ENCODE measurements at places on chromosomes 13 and 19.

DNA sequence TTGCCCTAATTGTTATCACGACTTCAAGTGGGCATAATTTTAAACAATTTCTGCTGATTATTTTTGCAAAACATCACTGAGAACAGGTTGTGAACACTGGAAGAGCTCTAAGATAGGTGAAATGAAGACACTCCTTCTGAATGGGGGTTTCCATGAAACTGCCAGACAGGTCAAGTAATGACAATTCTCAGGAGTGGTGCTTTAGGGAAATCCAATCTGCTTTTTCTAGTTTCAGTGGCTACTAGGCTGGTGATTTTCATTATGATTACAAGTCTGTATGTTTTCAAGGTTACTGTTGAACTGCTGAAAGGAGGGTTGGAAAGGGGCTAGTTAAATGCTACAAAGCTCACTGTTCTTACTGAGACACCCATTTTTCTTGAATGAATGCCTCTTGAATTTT, 1724.2 kb downstream of the PCDH9 start:
- DNase-seq, result no peak

GRCh38 chr19:15702534-15702930, 25.3 kb upstream of the OR10H2 start:
- no peak for DNase-seq

- no peak for DNase-seq
Observed at GRCh38 chr13:72657379-72657778, 70.0 kb downstream of the MZT1 start.

GRCh38 chr13:53073711-53074110, 45.1 kb downstream of the OLFM4 start:
- DNase-seq, result no peak

DNA sequence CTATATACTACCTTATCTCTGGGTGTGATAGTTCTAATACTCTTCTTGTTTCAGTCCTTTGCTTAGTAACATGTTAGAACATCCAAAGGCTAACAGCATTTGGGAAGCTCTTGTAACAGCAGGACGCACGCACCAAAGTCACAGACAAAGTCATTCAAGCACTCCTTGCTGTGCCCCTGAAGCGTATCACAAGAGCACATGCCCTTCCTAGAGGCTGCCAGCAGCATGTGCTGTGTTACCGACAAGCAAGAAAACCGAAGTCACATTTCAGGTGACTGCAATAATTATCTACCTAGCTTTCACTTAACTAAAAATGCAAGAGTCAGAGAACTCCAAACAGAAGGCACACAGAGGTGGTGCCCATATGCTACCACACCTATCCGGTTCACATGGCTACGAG, 194.1 kb downstream of the KLF12 start:
- DNase-seq, result no peak

GRCh38 chr13:75855847-75856246, 219.7 kb downstream of the LMO7 start:
- DNase-seq, result no peak

GRCh38 chr13:27915301-27916207, 4.2 kb upstream of the PDX1 start:
- DNase-seq, result no peak

DNA sequence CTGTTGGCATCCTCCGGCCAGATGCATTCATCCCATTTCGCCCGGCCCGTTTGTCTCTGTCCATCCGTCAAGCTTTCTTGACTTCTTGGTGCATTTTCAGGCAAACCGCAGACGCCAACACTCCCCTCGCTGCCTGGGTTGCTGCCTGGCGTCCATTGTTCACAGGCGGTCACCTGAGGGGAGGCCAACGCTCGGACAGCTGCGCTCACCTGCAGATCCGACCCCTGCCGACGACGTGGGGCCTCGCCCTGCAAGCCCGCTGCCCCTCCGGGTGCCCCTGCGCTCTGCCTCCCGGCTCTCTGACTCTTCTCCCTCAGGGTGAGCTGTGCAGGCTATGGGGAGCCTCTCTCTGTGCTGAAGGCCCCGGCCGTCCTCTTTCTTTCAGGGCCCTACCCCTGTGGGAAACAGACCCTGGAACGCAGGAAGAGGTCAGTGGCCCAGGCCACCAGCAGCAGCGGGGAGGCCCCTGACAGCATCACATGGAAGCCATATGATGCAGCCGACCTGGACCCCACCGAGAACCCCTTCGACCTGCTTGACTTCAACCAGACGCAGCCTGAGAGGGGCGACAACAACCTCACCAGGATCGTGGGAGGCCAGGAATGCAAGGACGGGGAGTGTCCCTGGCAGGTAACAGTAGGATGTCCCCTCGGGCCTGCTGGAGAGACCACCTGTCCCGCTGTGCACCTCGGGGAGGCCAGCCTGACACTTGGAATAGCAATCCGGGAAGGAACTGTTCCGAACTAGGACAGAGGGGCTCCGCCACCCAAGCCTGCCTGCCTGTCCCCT, 14.8 kb upstream of the PROZ start:
- DNase-seq, result no peak

GRCh38 chr19:2207991-2208860, 27.9 kb downstream of the PLEKHJ1 start:
- DNase-seq, result peak; percentile 99
